Upper lobe of left lung (tissue), 6 donors: ENCODE measurements at places on chromosomes 5 and 9.

- no peak for DNase-seq
Observed at GRCh38 chr9:112793213-112793810, 42.8 kb downstream of the SNX30 start.

DNA sequence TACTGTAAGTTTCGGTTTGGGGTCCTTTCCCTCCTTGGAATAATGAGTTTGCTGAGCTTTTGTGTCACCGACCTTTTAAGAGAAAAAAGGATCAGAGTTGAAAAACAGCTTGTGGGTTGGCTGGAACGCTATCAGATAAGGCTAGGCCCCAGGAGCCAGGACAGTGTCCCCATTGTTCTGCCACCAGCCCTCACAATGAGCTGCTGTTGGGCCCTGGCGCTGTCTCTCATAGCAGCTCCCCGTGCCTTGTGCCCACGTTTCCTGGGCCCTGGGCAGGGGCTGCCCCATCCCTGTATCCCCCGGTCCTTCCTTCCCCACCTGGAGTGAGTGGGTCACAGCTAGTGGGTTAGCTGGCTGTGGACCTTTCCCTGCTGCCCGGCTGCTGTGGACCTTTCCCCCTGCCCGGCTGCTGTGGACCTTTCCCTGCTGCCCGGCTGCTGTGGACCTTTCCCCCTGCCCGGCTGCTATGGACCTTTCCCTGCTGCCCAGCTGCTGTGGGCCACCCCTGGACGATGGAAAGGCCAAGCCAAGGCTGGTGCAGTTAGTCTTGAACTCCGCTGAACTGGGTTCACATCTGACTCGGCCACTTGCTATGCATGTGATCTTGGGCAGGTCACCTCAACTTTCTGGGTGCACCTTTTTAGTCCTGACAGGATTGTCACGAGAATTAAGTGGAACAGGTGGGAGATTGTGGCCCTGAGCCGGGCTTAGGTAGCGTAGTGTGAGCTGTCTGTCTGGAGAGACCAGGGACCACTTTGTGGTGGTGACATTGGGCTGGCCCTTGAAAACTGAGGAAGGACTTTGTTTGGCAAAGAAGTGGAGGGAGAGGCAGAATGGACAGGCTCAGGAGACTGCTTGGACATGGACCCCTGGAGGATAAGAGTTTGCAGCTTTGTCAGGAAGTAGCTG, 99.5 kb downstream of the DAB2IP start:
- DNase-seq: no peak

DNA sequence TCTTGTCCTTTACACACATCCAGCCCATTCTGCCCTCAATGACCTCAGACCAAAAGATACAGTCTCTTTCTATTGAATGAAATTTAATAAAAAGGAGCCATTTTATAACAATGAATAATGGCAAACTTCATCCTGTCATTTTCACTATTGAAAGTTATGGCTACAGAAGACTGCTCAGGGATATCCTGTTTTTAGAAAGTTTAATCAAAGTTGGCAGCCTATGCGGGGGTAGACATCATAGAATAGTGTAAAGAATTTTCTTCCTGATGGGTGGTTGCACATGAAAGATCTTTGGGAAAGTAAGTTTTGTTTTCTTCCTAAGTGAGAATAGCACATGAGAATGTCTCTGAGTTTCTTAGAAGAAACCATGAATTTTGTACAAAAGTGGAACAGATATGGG, 670.4 kb upstream of the CDH6 start:
- no peak for DNase-seq

DNA sequence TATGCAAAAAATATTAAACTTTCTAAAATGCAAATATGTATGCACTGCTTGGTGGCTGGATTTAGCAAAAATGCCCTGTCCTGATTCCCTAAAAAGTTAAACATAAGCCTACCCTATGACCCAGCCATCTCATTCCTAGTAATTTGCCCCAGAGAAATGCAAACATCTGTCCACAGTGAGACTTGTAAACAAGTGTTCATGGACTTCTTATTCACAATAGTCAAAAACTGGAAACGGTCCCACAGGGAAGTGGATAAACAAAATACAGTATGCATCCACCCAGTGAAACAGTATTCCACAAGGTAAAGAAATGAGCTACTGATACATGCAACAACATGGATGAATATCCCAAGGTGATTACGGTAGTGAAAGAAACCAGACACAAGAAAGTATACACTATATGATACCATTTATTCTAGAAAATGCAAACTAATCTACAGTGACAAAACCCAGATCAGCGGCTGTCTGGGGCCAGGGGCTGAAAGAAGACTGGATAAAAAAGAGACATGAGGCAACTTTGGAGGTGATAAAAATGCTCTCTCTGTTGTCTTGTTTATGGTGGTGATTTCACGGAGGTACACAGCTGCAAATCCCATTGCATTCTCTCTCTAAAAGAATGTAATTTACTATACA, 277.3 kb downstream of the GLIS3 start:
- DNase-seq: no peak

DNA sequence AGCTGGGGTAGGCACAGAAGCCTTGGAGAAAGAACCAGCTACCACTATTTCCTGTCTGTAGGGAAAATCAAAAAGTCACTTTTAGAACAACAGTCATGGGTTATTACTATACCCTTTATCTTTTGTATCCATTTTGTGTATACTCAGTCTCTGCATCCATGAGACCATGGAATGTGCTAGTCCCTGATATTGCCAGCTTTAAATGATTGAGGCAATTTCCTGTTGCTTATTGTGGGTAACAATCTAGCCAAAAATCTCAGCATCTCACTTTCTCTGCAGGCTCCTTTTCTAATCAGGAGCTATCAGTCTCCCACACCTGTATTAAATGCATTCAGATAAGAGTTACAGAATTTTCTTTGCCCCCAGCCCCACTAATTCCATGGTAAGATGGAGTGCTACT, 968 bp upstream of the KDM3B start:
- no peak for DNase-seq

DNA sequence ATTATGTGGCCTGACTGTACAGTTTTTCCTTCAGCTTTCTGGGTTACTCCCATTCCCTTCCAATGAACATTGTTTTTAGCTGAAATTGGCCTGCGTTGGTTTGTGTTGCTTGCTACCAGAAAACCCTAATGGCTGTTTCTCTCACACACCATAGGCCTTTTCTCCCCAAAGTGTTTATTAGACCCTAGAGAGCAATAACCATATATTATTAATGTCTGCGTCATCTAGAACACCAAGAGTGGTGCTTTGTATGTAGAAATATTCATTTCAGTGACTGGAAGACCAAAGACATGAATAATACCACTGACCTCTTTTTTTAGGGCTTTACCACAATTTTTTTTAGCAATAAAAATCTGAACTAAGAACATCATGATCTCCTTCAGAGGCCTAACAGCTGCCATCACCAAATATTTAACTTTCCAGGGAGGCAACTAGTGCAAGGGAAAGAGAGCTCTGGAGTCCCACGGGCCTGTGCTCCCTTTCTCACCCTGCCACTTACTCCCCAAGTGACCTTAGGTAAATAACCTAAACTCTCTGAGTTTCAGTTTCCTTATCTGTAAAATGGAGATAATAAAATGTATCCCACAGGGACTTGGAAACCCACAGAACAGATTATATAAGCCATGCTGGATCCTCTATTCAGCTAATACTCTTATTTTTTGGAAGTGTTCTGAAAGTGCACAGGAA, 201.9 kb upstream of the ISL1 start:
- no peak for DNase-seq

GRCh38 chr5:56552612-56553268, 262.6 kb upstream of the MAP3K1 start:
- DNase-seq: no peak

DNA sequence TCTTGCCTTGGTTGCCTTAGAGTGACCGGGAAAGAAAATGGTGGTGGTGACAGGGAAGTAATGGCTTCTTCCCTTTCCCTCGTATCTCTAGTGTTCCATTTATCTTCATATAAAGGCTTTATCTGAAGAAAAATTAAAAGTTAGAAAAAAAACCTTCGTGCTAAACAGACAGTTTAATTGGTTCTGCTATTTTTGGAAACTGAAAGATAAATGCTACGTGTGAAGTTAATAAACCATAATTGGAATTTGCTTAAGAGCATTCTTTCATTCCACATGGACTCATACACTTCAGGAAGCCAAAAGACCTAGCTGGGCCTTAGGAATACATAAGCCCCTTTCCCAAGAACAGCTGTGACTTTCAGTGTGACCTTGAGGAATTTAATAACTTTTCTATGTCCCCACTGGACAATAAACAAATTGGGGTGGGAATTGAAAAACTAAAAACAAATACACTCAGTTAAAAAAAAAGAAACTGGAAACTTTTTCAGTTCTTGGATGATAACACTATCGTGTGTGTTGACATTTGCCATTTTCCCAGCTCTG, 818.8 kb upstream of the WWC1 start:
- no peak for DNase-seq

GRCh38 chr9:85742597-85742936, 813 bp upstream of the AGTPBP1 start:
- DNase-seq: no peak

GRCh38 chr5:153755913-153756500, 265.5 kb downstream of the GRIA1 start:
- DNase-seq: no peak

- DNase-seq: no peak
Observed at GRCh38 chr5:145830594-145830993, 4.5 kb downstream of the PRELID2 start.

GRCh38 chr9:137892424-137893191, 15.0 kb downstream of the CACNA1B start:
- DNase-seq: no peak
